HAP-1 (cell line): ENCODE measurements at places on chromosomes 3 and 15.
A peak's percentile ranks its signal among the peaks of the same experiment; 100 is the strongest.

DNA sequence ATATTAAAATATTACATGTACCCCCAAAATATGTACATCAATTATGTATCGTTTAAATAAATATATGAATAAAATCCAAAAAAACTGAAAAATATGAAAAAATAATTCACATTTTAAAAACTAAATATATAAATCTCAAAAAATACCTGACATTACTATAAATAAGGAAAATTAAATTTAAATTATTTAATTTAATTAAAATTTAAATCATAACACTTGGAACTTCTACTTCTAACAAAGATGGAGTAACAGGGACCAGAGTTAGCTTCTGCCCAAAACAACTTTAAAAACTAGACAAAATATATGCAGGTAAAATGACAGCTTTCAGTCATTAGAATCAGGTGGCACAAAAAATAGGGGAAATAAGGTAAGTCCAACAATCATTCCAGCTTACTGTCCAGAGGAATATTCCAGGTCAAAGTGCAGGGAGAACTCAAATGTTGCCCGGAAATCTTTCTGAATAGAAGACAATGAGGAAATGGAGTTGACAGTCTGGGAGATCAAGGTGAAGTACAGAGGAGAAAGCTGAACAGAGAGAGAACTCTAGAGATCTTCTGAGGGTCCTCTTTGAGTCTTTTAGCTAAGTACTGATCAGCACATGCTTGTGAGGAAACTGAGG is 207.7 kb upstream of the ATP11B start:
- no peak for DNase-seq

DNA sequence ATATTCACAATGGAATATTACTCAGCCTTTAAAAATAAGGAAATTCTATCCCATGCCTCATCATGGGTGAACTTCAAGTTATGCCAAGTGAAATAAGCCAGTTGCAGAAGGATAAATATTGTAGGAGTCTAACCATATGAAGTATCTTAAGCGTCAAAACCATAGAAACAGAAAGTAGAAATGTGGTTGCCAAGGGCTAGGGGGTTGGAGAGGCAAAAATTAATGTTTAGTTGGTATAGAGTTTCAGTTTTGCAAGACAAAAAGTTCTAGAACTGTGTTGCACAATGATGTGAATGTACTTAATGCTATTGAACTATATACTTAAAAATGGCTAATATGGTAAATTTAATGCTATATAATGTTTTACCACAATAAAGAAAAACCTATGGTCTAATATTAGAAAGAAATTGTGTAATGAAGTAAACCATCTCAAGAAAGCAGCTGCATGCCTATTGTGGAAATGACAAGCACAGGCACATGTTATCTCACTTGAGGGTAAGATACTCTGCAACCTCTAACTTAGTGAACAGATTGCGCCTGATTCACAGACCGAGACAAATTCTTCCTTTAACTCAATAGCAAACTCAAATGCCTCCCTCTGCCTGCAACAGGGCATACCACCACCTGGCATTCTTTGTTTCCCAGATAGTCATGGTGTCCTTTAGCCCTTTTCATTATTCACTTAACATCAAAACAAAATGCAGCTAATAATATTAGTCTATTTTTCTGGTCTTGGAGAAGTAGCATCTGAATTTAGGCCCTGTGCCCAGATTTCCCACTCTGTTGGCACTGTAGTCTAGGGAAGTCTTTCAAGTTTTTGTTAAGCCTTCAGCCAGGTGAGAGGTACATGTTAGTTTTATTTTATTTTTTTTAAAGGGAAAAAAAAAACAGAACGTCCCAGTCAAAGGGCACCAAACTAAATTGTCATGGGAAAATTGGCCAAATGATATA is 80.2 kb upstream of the ACP3 start:
- no peak for DNase-seq

- no peak for DNase-seq
These were observed 5.6 kb upstream of the P2RY14 start for GRCh38 chr3:151283907-151284461.

GRCh38 chr3:196968233-196969133 is at the start of gene PIGZ:
TSS of gene PIGZ (minus strand) at chr3:196968833. CDS start at chr3:196952031, 16,802 bp downstream.
- DNase-seq = peak; percentile 60

DNA sequence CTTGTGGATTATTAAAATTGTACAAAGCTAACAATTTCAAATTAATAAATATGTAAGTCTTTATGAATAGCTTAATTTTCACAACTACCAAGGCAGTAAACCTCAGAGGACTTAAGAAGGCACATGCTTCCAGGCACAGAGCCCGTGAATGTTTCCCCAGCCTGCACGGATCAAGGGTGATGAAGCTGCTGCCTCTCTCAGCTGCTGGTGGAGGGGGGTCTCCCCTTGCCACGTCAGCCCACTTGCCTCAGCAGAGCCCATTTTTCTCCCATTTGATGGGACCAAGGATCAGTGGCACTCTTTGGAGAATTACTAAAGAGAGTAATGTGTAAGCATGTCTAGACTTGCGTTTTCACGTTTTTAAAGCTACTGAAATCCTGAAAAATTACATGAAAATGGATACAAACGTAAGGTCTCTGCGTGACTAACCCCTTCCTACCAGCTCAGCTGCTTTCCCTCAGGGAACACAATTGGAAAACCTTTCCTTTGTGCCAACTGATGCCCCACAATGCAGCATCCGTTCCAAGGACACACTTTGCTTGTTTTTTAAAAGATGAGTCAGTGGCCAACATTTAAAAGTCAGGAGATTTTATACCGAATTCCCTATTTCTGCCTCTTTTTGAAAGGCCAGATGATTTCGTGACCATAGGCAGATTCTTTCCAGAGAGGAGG is 494.1 kb downstream of the GABRG3 start:
- DNase-seq = no peak

- DNase-seq = no peak
These were observed 43.7 kb downstream of the NMD3 start for GRCh38 chr3:161264852-161265251.

GRCh38 chr3:189324538-189325138 is 152.9 kb downstream of the TPRG1 start:
- DNase-seq = no peak

DNA sequence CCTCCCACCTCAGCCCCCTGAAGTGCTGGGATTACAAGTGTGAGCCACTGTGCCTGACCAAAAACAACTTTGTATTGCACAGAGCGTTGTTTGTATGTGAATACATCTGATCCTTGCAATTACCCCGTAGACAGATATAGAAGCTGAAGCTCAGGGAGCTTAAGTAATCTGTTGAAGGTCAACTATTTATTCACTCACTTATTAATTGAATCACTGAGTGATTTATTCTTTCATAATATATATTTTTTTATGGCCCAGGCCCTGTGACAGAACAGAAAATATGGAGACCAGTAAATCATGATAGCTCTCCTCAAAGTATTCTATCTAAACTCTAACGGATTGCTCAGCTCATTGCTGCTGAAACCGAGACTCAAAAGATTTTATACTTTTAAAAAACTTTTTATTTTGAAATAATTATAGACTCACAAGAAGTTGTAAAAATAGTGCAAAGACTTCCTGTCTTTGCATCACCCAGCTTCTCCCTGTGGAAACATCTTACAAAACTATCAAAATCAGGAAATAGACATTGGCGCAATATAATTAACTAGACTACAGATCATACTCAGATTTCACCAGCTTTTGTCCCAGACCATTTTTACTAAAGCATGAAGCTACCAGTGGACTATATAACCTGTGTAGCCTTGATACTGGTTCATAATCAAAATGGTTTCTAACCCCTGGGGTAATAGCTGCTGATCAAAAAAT is 466.1 kb downstream of the PDCD6IP start:
- DNase-seq = no peak

DNA sequence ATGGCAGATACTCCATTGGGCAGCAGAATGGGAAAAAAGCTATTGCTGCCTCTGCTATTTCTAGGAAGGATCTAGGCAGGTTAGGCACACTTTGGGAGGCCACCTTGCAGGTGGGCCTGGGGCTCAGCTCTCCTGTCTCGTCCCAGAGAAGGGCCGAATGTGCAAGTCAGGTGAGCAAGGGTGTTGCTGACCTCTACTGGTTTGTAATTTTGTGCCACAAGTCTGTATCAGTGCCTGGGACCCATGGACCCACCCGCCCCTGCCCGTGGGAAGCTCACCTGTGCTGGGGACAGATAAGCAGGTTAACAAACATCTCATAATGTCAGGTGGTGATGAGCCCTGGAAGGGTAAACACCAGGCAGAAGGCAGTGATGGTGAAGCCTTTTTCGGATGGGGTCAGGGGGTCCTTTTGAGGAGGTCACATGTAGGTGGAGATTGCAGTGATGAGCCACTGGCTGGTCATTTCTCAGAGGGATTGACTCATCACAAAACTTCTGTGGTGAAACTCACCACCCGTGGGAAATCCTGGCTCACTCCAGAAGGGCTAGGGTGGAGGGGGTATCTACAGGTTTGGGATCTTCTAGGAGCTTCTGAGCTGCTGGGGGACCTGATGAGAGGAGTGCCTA is 161.3 kb downstream of the KLF13 start:
- peak; percentile 6 for DNase-seq

- DNase-seq = no peak
These were observed 937.3 kb downstream of the ROBO1 start for GRCh38 chr3:78830470-78830869.

DNA sequence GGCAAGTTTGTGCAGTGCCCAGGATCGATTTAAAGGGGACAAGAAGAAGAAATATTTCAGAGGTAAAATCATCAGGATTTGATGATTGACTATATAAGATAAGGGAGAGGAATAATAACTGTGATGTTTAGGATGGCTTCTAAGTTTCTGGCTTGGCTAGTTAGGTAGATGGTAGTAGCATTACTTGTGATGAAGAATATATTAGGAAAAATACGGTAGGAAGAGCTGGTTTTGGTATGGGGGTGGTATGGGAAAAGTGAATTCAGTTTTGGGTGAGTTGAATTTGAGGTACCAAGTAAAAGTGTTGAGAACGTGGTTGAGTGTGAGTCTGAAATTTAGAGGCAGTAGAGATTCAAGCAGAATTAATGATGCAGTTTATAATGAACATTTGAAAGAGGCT is 11.0 kb downstream of the CTDSPL2 start:
- no peak for DNase-seq

DNA sequence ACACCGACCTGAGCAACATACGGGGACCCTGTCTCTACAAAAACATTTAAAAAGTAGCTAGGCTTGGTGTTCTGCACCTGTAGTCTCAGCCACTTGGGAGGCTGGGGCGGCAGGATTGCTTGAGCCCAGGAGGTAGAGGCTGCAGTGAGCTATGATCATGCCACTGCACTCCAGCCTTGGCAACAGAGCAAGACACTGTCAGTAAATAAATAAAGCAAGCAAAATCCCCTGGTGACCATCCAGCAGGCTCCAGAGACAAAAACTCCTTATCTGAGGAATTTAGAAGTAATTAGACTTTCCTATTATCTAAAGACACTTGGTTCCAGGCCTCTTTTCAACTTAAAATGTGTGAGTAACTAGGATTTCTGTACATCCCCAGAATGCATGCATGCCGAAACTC is 29.5 kb upstream of the ZNF774 start:
- peak; percentile 35 for DNase-seq

GRCh38 chr15:44782516-44782915 is 46.2 kb downstream of the TRIM69 start:
- no peak for DNase-seq

DNA sequence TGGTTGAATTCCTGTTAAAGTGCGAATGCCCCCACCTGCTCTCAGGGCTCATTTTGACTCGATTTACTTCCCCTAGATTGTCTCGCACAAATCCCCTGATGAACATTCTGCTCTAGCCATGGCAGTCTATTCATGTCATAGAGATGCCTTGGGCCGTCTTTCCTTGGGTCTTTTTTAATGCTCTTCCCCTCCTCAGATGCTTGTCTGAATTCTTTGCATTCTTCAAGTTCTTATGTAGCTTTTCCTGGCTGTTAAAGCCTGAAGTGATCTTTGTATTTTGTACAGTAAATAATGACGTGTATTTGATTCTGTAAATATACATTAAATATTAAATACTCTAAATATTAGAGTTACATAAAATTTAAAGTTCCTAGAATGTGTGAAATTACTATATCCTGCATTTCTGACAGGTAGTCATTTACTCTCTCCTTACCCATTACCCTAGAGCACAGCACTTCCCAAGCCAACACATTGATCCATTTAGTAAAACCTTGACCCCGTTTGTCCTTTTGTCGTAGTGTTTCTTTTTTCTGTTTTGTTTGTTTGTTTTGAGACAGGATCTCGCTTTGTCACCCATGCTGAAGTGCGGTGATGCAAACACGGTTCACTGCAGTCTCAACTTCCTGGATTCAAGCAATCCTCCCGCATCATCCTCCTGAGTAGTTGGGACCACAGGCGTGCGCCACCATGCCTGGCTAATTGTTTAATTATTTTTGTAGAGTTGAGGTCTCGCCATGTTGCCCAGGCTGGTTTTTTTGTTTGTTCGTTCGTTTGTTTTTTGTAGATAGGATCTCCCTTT is 47.9 kb downstream of the YEATS2 start:
- DNase-seq = peak; percentile 39

DNA sequence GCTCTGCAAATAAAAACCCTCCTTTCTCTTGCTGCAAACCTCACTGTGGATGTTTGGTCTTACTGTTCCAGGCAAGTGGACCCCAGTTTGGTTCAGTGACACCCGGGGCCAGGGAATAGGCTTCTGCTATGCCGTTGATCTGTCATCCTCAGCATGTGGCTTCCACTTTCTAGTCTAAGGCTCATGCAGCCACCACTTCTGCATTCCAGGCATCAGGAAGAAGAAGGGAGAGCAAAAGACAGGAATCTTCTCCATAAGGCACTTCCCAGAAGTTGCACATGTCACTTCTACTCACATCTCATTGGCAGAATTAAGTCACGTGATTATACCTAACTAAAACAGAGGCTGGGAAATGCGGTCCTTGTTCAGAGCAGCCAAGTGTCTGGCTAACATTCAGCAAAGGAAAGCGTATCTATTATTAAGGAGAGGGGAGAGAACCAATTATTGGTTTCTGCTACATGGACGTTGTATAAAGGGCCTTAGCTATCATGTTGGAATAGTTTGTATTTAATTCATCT is 173.6 kb upstream of the PFN2 start:
- DNase-seq = no peak

DNA sequence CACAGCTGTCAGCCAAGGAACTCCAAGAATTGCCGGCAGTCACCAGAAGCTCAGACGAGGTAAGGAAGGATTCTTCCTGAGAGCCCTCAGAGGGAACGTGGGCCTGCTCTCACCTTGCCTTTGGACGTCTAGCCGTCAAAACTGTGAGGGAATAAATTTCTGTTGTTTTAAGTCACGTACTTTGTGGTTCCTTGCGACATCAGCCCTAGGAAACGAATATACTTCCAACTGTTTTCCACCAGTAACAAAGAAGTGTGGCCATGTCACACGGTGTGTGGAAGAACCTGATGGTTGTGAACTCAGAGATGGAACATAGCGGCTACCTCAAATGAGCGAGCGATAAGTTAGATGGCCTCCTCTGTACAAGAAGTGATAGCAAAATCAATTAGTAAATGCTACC is 41.0 kb upstream of the B3GNT5 start:
- no peak for DNase-seq

- DNase-seq = no peak
These were observed 83.6 kb downstream of the CCR1 start for GRCh38 chr3:46124216-46125177.

GRCh38 chr15:40100947-40101905 is 7.5 kb downstream of the BMF start:
- no peak for DNase-seq

GRCh38 chr3:157938154-157938779 is 168.0 kb downstream of the SHOX2 start:
- no peak for DNase-seq
